CD4-positive, alpha-beta T cell treated with Interleukin-2 at 100 ng/mL for 4 hours (primary cell): ENCODE measurements at places on chromosomes 7 and 10.
A peak's percentile ranks its signal among the peaks of the same experiment; 100 is the strongest.

- no peak for DNase-seq
Measured at GRCh38 chr7:104903044-104903443, 111.0 kb upstream of the KMT2E start.

- DNase-seq = no peak
Measured at GRCh38 chr7:8443576-8444467, 10.4 kb downstream of the NXPH1 start.

- peak; percentile 35 for DNase-seq
Measured at GRCh38 chr10:86960003-86960862, 1.8 kb downstream of the SNCG start.

- no peak for DNase-seq
Measured at GRCh38 chr7:474605-475424, 44.8 kb downstream of the PDGFA start.

GRCh38 chr10:63964406-63964805 is 443.2 kb downstream of the REEP3 start:
- DNase-seq = no peak

GRCh38 chr7:154584352-154585252 is 418.3 kb downstream of the PAXIP1 start:
- DNase-seq = no peak

DNA sequence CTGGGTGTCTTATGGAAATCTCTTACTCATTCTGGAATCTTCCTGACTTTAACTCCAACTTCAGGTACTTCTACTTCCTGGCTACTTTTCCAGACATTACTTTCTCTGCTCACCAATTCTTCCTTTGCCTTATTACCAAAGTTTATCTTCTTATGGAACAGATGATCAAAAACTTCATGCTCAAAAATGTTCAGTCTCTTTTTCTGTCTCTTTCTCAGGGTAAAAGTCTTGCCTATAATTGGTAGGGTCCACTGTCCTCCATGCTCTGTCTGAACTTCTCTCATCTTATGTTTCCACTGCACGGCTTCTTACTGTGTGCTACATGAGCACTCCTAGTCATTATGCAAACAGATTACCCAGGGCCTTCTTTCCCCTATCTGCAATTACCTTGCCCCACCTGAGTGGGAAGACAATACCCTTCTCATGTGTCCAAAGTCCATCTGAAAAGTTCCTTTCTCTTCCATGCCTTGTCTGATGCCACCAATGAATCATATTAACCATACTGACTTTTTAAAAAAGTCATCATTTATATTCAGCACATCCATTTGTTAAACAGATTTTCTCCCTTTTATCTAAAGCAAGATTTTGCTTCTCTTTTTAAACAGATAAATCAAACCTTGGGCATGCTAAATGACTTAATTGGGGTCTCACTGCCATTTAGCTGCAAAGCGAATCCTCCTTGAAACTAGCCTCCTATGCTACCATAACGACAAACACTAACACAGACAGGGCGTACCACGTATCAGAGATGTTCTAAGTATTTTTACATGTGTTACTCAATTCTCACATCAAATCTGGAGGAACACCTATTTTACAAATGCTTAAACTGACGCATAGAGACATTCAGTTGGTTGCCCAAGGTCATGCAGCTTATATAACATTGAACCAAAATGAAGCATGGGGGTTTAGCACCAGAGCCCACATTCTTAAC is 48.8 kb downstream of the SEMA3C start:
- no peak for DNase-seq

DNA sequence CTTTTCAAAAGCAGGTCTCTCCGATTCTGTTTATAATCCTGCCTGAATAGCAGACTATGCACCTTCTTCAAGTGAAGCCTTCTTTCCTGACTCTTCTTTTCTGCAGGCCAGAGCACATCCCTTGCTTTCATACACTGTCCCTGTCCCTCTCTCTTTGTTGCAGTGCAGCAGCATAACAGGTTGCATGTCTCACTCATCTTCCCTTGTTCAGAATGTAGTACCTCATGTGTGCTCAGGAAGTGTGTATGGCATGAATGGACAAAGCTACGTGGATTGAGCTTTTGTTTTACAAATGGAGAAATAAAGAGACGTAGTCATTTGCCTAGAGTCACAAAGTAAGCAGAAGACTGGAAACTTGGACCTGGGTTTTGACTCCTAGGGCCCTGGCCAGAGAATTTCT is 68.0 kb downstream of the PTPRZ1 start:
- DNase-seq = no peak

DNA sequence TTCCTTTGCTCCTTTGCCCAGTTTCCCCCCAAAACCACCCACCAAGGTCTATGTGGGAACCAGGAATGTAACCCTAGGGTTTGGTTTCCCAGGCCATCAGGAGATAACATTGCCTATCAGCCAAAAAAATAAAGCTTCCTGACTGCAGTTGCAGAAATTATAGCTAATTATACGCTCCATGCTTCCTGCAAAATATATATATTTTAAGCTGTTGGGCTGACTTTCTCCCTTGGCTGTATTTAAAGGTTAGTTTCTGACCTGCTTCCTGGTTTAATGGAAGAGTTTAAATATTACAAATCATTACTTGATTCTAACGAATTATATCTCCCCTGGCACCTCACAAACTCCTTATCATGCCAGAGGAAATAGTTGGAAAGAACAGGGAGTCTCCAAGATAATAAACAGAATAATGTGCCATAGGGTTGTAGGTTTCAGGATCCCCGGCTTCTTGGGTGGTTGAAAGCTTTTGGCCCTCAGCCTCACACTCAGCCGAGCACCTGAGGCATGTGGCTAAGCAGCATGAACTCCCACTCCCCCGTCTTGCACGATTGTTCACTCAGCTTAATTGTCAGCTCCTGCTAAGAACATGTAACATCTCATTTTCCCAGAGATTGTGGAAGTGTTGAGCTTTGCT is 79.9 kb downstream of the FZD1 start:
- DNase-seq = no peak

DNA sequence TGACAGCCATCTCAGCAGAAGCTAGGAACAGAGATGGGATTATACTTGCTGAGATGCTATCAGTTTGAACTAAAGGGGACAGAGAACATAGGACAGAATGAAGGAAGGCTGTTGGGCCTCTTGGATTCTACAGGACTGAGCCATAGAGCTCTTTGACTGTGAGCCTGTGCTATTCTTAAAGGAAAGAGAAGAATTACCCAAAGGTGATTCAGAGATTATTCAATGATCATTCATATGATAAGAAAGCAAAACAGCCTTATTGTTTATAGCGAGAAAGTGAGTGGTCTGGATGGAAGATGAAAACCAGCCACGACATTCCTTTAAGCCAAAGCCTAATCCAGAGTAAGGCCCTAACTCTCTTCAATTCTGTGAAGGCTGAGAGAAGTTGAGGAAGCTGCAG is 69.7 kb upstream of the NEUROD6 start:
- DNase-seq = no peak

DNA sequence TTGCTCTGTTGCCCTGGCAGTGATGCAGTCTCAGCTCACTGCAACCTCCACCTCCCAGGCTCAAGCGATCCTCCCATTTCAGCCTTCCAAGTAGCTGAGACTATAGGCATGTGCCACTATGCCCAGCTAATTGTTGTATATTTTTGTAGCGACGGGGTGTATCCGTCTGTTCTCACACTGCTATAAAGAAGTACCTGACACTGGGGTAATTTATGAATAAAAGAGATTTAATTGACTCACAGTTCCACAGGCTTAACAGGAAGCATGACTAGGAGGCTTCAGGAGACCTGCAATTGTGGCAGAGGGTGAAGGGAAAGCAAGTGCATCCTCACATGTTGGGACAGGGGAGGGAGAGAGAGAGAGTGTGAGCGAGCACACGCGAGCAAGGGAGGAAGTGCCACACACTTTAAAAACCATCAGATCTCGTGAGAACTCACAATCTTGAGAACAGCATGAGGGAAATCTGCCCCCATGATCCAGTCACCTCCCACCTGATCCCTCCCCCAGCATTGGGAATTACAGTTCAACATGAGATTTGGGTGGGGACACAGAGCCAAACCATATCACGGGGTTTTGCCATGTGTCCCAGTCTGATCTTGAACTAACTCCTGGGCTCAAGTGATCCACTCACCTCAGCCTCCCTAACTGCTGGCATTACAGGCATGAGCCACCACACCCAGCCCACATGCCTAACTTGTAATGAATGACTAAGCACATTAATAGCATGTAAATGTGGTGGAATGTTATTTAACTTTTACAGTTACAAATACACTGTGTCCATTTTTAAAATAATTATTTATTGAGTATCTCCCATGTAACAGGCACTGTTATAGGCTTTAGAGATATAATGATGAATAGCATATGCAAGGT is 65.5 kb downstream of the RALA start:
- no peak for DNase-seq

- no peak for DNase-seq
Measured at GRCh38 chr7:68306692-68307107, 1291.6 kb upstream of the AUTS2 start.

GRCh38 chr7:128770233-128770632 is 5.4 kb downstream of the OPN1SW start:
- DNase-seq = no peak

- DNase-seq = no peak
Measured at GRCh38 chr10:16519908-16520861, 1.5 kb downstream of the C1QL3 start.

GRCh38 chr10:24518981-24519597 is 204.6 kb downstream of the ARHGAP21 start:
- DNase-seq = peak; percentile 31

DNA sequence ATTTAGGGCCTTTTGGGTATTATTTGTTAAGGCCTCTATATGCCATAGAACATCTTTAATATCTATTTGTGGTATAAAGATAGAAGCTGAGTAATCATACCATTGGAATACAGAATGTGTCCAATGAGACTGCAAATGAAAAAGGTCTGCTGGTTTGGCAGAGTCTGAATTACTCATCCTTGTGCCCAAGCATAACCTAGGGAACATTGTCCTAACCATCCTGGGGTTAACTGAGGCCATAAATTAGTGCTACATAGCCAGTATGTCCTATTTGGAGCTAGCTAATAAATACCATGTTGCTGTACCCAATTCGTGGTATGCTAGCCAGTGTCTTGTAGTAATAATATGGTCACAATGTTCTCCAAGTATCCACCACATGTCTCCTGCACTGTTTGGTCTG is 117.1 kb downstream of the ANKRD26 start:
- DNase-seq = no peak

GRCh38 chr7:41730161-41730560 is 27.3 kb upstream of the INHBA start:
- DNase-seq = no peak

- DNase-seq = no peak
Measured at GRCh38 chr10:120612756-120613155, 155.7 kb downstream of the PLPP4 start.

GRCh38 chr10:48608279-48608681 is 3.4 kb upstream of the ARHGAP22 start:
- peak; percentile 14 for DNase-seq

DNA sequence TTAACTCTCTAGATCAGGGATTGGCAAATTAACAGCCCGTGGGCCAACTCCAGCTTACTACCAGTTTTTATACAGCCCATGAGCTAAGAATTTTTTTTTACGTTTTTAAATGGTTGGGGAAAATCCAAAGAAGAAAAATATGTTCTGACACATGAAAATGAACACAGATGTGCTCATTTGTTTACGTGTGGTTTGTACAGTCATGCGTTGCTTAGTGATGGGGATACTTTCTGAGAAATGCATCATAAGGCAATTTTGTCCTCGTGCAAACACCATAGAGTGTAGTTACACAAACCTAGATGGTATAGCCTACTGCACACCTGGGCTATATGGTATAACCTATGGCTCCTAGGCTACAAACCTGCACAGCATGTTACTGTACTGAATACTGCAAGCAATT is 8.3 kb upstream of the SMKR1 start:
- DNase-seq = peak; percentile 47

- DNase-seq = no peak
Measured at GRCh38 chr7:38756521-38756920, 125.3 kb upstream of the AMPH start.

- peak; percentile 75 for DNase-seq
Measured at GRCh38 chr7:102404005-102404861, 8.1 kb downstream of the PRKRIP1 start.

DNA sequence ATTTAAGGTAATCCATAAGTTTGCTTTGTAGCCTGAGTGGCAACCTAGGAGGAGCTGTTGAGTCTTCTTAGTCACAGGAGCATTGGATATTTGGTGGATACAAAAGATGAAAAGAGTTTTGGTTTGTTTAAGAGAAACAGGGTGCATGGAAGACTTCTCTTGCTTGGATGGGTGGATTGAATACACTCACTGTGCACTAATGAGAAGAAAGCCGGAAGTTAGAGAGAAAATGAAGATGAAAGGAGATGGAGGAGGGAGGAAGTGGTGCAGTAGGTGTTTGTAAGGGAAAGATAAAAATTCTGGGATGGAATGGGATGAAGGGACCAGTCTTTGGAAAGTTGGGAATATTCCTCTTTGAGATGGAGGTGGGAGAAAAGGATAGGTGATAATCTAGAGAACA is 7.7 kb downstream of the MDFIC start:
- DNase-seq = no peak

DNA sequence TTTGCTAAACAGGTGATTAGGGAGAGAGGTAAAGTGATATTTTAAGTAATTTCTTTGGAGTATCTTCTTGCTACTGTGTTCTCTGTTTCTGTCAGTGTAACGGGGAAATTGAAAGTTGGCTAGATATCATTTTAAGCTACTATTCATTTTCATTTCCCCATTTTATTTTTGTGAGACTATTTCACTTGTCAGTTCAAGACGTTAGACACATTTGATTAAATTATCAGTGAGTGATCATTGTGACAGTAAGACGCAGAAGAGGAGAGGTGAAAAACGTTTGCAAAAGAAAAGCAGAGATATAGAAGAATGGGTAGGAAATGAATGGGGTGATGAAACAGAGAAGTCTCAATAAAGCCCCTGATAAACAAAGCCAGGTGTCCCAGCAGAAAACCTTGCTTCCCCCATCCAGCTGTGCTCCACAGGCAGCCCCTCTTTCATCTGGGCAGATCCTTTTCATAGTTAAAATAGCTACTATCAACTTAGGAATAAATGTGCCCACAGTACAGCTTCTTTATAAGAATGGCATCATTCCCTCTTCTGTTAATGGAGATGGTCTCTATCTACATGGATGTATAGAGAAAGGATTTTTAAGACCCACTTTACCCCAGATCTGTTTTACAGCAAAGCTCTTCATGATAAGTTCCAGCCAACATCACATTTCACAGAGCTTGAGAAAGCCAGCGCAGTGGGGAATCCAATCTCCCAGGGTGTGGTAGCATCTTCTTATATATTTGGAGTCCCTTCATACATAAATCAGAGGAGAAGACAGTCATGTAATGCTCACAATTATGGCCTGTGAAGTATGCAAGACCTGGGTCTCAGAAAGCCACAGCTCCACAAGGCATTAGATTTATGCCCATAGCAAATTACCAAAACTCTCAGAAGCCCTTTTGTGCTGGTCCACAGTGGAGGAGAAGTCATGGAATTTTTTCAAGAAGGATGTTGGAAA is 138.1 kb upstream of the ITGB1 start:
- no peak for DNase-seq

DNA sequence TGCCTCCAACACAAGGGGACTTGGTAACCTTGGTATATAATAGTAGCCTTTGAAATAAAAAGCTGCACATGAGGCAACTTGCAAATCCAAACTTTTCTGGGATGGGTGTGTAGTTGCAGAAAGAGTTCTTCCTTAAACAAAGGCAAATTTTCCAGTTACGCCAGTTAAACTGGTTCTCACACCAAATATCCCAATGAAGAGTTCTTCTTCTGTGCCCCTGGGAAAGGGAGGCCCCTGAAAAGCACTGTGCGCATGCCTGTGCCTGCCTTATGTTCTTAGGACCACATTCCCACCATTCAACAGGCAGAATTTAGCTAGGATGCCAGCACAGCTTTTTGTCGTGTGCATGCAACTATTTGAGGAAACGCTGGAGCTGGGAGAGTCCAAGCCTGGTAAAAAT is 164.8 kb upstream of the SLC25A13 start:
- DNase-seq = no peak
